Activated T-helper 1 cell treated with Interleukin-2 at 50 U/mL for 16 hours (primary cell): ENCODE measurements at places on chromosomes 5 and 9.

- no peak for DNase-seq
Observed at GRCh38 chr9:123964761-123965160, 34.8 kb upstream of the DENND1A start.

GRCh38 chr5:163436515-163436914 lies 880 bp upstream of the CCNG1 start:
- DNase-seq, result no peak

GRCh38 chr9:3457175-3457574 lies 68.6 kb downstream of the RFX3 start:
- DNase-seq, result no peak

DNA sequence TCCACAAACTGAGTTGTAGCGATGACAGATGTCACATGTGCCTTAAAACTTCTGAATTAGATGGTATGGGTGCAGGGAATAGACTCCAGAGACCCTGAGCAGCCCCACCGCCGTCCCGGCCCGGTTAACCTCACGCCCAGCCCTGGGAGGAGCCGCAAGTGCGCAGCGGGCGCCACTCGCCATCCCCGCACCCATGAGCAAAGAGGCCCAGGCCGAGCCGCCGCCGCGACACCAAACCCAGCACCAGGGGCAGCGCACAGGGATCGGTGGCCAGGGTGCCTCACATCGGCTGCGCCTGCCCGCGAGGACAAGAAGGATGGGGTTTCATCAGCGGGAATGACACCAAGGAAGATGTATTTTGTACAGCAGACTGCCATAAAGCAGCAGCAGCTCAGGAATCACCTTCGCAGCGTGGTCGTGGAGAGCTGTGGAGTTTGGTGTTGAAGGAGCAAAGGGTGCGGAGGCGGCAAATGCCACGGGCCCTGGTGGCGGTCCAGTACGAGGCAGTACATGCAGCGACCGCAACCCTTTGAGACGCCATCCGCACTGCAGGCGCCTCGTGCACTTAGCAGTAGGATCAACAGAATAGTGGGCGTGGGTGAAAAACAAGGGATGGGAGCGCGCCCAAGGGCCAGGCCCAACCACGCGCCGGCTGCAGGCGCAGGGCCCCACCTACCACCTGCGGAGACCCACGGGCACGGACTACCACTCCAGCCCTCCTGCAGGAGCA lies 89.7 kb downstream of the ZNF366 start:
- DNase-seq, result no peak

- no peak for DNase-seq
Observed at GRCh38 chr9:126050605-126050990, 276.0 kb upstream of the MVB12B start.

- DNase-seq, result no peak
Observed at GRCh38 chr5:151585970-151586369, 5.2 kb downstream of the FAT2 start.

DNA sequence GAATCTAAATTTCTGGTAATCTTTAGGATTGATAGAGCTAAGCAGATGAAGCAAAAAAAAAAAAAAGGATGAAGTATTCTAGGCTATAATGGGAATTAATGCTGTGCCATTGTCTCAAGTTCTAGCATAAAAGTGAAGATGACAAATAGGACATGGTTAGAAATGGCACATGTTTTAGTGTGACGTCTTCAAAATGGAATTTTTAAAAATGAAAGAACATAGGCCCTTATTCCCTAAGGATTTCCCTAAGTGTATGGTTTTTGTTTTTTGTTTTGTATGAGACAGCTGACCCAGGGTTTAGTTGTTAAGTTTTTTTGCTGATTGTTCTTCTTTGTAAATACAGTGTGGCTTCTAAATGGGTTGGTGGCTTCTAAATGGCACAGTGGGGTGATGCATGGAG lies 7.1 kb downstream of the TLE4 start:
- DNase-seq, result no peak

- no peak for DNase-seq
Observed at GRCh38 chr9:131447600-131447999, 53.7 kb downstream of the PRRC2B start.

GRCh38 chr5:8865266-8865665 lies 680.6 kb downstream of the SEMA5A start:
- no peak for DNase-seq

DNA sequence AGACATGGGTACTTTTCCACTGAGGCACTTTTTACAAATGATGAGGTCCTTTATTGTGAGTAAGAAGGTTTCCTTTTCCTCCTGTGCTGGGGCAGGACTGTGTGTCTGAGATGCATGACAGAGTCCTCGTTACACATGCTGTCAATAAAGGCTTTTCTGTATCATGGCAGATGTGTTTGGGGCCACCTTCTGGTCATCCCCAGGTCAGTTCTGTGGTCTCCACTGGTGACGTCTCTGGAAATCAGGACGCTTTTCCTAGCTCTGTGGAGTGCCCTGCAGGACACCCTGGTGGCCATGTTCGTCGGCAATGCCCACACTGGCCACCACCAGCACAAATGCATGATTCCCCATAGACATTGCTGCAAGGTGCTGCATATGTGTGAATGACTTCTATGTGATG lies 2.8 kb downstream of the CMBL start:
- no peak for DNase-seq

DNA sequence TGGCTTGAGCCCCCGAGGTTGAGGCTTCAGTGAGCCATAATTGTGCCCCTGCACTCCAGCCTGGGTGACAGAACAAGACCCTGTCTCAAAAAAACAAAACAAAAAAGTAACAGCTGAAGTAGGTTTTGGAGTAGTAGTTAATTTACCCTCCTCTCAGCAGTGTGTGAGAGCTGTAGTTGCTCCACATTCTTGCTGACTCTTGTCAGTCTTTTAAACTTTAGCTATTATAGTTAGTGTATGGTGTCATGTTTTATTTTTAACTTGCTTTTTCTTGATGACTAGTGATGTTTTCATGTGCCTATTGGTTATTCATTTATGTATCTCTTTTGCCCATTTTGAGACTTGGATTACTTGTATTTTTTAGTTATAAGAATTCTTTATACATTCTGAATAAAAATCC lies 52.9 kb upstream of the DHFR start:
- DNase-seq, result no peak

GRCh38 chr9:5908918-5909317 lies 18.2 kb downstream of the MLANA start:
- DNase-seq, result no peak

- no peak for DNase-seq
Observed at GRCh38 chr9:84002344-84002743, 21.7 kb downstream of the RMI1 start.

DNA sequence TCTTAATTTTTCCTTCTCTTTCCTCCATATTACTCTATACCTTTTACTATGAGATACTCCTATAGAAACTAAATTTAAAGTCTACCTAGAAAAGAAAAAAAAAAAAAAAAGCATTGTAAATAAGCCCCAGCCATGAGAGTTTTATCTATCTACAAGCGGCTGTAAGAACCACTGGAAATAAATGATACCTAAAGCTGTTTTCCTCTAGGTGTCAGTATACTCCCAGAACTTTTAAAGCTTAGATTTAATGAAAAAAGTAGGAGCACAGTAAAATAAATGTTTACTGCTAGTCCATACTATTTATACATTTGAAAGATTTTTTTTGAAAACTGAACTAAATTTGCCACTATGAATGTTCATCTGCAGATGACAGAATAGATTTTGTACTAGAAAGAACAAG lies 26.2 kb downstream of the TYRP1 start:
- DNase-seq, result no peak

DNA sequence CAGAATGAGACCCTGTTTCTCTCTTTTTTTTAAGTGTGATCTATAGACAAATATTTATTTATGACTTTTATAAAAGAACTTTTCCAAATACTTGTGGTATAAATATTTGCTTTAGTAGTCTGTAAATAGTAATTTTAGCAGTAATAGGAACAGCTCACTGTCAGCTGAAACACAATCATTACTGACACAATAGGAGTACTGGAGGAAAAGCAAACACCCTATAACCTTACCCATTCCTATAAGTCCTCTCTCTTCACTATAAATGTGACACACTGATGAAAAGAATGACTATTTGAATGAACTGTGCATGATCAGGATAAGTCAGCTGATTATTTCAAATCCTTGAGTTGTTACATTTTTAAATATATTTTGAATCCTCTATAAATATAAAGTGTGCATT lies 72.4 kb downstream of the CDH12 start:
- no peak for DNase-seq

GRCh38 chr5:83957188-83957587 lies 236.5 kb upstream of the HAPLN1 start:
- no peak for DNase-seq

- DNase-seq, result no peak
Observed at GRCh38 chr5:97838214-97838613, 655.2 kb upstream of the RIOK2 start.

GRCh38 chr9:123395276-123395688 lies 39.3 kb downstream of the CRB2 start:
- DNase-seq, result no peak

DNA sequence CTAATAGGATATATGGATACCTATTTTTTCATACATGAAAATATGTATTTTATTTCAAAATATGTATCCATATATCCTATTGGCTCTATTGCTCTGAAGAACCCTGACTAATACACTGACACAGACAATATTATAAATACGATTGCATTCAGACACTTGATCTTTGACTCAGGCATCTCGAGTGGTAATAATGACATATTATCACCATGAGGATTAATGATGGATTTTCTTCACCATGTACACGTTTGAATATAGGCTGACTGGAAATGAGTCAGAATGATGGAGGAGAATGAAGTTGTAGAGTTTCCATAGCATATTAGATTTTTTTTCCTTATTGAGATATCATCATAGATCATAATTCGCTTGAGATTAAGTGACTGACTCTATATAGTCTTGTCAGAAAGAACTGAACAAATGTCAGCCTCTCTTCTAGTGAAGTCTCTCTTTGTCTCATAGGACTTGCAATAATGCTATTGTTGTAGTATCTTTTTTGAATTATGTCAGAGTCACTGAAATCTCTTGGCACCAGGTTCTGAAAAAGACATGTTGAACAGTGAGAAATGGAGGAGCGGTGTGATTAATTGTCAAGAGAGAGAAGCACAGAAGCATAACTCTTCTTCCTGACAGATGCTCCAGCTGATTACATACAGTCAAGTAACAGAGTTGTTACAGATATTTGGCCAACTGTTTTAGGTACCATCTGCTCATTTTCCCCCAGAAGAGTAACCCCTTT lies 41.4 kb upstream of the SLCO6A1 start:
- no peak for DNase-seq

GRCh38 chr5:149603210-149603609 lies 21.9 kb downstream of the ARHGEF37 start:
- no peak for DNase-seq

- no peak for DNase-seq
Observed at GRCh38 chr5:71907001-71907588, 188.0 kb downstream of the CARTPT start.

GRCh38 chr9:135478191-135478590 lies 1.4 kb upstream of the PPP1R26 start:
- no peak for DNase-seq

DNA sequence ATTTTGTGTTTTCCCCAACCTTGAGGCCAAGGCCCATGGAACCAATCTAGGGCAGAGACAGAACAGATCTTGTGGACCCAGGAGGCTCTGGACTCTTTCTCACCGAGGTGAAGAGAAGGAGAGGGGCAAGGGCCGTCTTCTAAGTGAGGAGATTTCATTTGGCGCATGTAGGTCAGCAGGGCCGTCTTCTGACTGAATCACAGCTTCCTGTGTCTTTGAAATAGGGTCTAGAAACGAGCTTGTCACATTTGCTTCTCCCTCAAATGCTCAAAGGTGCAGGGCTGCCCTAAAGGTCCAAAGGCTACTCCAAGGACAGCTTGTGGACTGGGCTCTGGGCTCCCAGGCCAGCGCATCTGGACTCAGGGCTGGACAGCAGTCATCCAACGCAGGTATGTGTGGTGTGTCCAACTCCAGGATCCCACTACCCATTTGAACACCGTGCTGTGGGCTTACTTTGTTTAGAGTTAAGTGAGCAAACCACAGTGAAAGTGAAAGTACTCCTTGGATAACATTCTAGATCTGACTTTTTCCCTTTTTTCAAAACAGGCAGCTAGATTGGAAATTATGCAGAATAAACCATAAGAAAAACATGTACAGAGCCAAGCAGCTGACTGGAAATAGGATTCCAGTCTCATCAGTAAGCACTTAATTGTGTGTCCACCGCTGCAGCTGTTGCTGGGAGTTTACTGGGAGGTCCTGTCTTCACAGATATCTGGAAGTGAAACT lies 357.0 kb downstream of the GADD45G start:
- no peak for DNase-seq

- DNase-seq, result no peak
Observed at GRCh38 chr9:122040561-122041242, 52.4 kb downstream of the TTLL11 start.

DNA sequence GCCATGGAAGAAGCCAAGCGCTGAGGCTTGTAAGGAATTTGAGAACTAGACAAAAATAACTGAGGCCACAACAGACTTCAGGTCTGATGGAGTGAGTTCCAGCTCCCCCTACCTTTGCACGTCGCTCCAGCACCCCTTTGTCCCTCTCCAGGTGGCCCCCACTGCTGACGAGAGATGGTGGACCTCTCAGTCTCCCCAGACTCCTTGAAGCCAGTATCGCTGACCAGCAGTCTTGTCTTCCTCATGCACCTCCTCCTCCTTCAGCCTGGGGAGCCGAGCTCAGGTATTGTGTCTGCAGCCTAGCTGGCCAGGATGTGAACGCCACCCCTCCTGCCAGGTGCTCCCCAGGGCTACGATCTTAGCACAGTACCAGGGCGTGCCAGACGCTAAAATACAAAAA lies 5.2 kb downstream of the BTNL9 start:
- DNase-seq, result no peak

DNA sequence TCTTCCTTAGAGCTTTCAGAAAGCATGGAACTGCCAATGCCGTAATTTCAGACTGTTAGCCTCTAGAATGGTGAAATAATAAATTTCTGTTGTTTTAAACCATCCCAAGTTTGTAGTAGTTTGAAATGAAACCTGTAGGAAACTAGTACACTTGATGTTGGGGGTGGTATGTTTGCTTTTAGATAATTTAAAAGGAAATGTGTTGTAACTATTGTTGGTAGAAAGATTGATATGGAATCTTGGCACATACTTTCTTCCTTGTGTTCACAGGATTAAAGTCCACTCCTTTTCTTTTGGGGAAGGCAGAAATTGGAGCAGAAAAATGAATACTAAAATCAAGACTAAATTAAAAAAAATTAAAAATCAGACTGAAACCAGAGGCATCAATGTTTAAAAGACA lies 66.0 kb upstream of the ARRDC3 start:
- DNase-seq, result no peak

GRCh38 chr5:178440181-178440580 lies 150.0 kb downstream of the COL23A1 start:
- no peak for DNase-seq

- no peak for DNase-seq
Observed at GRCh38 chr5:138033907-138034306, 1.0 kb upstream of the FAM13B start.

- DNase-seq, result no peak
Observed at GRCh38 chr9:121744002-121744686, 92.7 kb downstream of the DAB2IP start.

DNA sequence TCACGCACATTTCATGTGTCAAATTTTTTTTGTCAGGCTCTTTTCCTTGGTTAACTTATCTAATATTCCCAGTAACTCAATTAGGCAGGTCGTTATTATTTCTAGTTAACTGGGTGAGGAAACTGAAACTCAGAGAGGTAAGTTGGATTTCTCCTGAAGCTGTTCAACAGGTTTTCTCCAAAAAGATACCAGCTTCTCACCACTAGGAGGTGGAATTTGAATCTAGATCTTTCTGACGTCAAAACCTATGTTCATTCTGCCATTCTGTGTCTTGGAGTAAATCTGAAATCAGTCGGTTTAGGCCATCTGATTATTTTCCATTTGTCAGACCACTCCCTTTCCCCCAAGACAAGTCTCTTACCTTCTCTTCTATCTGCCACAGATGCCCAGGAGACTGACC lies 572.9 kb downstream of the ACTL7B start:
- no peak for DNase-seq
